ENCODE measurements at places on chromosomes 16 and 17.

DNA sequence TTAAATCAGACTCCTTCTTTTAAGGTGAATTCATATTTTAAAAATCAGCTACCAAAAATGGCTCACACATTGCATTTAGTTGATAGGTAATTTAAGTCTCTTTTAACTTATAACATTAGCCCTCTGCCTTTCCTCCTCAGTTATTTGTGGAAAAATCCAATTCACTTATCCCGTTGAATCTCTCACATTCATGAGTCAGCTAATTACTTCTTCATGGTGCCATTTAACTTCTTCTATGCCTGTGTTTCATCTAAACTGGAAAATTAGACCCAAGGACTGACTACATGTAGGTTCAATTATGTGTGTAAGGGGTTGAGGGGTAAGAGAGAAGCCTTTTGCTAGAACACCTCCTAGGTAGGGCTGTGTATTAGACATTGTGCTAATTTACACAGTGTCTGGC is 18.4 kb upstream of the SLFN5 start:
- no peak for ATAC-seq
- no peaks in the 10 kb centered on the region for H3K36me3 ChIP-seq
- H3K4me3 ChIP-seq: no peak overlapping the region
- no peak overlapping the region for H3K27ac ChIP-seq

DNA sequence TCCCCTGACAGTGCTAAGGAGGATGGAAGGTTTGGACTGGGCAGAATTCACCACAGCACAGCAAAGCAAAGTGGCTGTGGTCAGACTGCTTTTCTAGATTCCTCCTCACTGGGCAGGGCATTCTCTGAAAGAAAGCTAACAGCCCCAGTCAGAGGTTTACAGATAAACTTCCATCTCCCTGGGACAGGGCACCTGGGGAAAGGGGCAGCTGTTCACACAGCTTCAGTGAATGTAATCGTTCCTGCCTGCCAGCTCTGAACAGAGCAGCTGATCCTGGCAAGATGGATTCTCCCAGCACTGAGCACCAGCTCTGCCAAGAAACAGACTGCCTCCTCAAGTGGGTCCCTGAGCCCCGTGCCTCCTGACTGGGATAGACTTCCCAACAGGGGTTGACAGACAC is 42.4 kb upstream of the KIF2B start:
- no peak overlapping the region for H3K27ac ChIP-seq
- no peak overlapping the region for H3K4me3 ChIP-seq
- peaks cover 5% of the 10 kb centered on the region for H3K27me3 ChIP-seq
- no peak for ATAC-seq
- H3K36me3 ChIP-seq: no peaks in the 10 kb centered on the region

- no peaks in the 10 kb centered on the region for H3K4me1 ChIP-seq
- no peaks in the 10 kb centered on the region for H3K27me3 ChIP-seq
- H3K4me3 ChIP-seq: no peak overlapping the region
- ATAC-seq: no peak
- H3K27ac ChIP-seq: no peak overlapping the region
- no peaks in the 10 kb centered on the region for H3K36me3 ChIP-seq
Observed at GRCh38 chr17:35870906-35871819, 2.5 kb upstream of the HEATR9 start.

- no peaks in the 10 kb centered on the region for H3K4me1 ChIP-seq
- no peak overlapping the region for H3K27ac ChIP-seq
- H3K36me3 ChIP-seq: peaks cover 47% of the 10 kb centered on the region
- no peaks in the 10 kb centered on the region for H3K27me3 ChIP-seq
- no peak for ATAC-seq
Observed at GRCh38 chr17:32161506-32162365, 19.4 kb downstream of the RHOT1 start.

DNA sequence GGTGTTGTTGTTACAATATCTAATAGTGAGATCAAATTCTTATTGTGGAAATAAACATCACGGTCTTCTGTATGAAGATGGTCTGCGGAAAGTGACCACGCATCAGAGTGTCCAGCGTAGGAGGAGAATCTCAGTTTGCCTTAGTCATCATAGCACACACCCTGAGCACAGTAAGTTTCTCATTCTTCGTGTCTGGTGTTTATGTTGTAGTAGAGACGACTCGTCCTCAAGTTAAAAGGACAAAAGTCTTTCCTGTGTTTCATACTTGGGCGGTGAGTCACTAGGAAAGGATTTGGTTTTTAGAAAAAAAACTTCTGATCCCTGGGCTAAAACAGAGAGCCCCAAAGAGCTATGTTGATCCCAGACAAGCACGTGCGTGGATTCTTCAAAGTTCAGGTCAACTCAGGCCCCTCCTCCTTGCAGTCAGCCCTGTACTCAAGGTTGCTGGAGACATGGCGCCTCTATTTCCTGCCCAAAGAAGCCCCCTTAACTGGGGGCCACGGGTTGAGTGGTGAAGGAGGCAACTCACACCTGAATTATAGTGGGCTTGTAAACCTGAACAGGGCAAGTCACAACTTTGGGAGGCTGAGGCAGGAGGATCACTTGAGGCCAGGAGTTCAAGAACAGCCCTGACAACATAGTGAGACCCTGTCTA is 170.4 kb downstream of the ZFHX3 start:
- no peaks in the 10 kb centered on the region for H3K27me3 ChIP-seq
- H3K36me3 ChIP-seq: no peaks in the 10 kb centered on the region
- peak; percentile 23 for ATAC-seq

Measured in gastroesophageal sphincter (tissue), 4 donors.